ENCODE measurements at places on chromosomes 16 and 17.

- no peak for DNase-seq
Observed at GRCh38 chr16:17914168-17914567, 422.4 kb downstream of the NPIPA8 start.

DNA sequence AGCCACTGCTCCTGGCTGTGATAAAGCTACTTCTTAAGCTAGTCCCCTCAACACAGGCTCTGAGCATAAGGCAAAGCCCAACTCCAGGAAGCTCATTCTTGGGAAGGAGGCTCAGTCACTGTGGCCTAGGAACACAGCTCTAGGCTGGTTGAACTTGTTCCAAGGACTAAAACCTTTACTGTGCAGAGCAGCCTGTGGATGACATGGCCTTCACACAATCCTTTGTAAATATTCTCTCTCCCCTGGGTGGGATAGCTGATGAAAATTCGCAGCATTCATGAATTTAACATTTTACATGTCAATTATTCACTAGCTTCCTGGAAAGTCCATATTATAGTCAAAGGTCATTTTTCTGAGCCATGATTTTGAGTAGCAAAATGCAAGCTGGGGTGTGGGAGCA, 28.9 kb downstream of the BEAN1 start:
- DNase-seq = no peak

DNA sequence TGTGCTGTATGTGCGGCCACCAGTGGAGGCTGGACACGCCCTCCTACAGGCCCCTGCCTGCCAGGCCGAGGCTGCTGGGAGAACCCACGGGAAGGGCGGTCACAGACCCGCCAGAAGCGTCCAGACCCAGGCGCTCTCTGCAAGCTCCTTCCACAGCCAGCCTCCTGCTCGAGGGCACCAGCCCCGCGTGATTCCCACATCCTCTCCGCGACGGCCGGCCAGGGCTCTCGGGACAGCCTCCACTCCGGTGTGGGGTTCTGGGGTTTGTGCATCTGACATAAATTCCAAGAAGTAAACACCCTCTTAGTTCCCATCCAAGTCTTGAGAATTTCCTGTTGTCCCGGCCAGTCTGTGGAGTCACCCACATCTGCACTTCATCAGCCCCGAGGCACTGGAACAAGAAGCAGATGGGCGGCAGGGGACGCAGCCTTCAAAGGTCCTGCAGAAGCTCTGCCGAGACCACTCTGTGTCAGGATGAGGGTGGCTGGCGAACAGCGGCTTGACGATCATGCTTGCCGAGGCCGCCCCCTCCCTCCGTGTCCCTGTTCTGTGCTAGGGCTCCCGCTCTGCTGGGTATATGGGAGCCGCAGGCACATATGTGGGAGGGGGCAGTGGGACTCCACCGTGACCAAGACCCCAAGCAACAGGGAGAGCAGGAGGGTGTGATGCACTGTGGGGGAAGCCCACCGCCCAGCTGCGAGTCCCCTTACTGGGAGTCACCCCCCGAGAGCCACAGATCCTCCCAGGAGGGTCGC, 2.4 kb upstream of the TMEM204 start:
- no peak for DNase-seq

GRCh38 chr17:5714993-5715392, 130.7 kb upstream of the NLRP1 start:
- no peak for DNase-seq

- no peak for DNase-seq
Observed at GRCh38 chr17:3447625-3448024, 14.0 kb upstream of the OR1E2 start.

GRCh38 chr16:81107511-81107910, 11.3 kb upstream of the GCSH start:
- DNase-seq = no peak

GRCh38 chr17:3636908-3637373, 381 bp downstream of the CTNS start:
- no peak for DNase-seq

DNA sequence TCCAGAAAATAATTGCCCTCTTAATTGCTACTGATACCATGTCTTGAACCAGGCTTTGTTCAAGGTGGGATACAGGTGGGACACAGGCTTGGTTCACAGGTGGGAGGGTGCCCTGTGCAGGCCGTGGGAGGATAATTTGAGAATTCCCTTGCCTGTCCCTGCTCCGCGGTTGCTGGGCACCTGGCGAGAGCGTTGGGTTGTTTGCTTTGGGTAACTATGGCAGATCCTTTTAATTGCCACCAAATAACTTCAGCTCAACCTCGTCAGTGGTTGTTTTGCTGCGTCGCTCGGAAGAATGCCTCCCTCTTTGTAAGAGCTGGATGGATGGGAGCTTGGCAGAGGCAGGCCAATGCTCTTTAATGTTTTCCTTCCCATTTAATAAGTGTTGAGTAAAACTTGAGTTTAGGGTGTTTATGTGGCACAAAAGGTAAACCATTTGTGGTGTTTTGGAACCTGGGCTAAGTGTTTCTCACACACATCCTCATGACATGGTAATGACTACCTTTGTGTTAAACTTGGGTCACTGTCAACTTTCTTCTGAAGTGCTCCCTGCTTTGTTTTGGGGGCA, 202.5 kb downstream of the MSI2 start:
- DNase-seq = no peak

DNA sequence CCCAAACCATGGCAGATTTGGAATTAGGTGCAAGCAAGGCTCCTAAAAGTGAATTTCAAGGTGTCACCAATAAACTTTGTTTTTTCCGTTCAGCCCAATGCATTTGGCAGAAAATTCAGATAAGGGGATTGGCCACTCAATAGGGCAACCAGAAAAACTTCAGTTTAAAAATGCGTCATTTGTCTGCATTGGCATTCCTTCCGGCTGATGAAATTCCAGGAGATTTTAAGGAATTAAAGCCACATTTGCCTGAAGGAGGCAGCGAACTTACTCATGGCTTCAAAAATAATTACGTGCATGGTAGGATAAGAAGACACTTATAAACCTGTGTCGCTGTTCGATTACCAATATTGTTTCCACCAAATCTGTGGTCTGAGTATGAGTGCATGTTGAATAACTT, 151.9 kb downstream of the SALL1 start:
- DNase-seq = no peak

- DNase-seq = no peak
Observed at GRCh38 chr16:12794486-12795387, 8.9 kb downstream of the CPPED1 start.

- no peak for DNase-seq
Observed at GRCh38 chr17:42522798-42523278, 13.2 kb upstream of the NAGLU start.

DNA sequence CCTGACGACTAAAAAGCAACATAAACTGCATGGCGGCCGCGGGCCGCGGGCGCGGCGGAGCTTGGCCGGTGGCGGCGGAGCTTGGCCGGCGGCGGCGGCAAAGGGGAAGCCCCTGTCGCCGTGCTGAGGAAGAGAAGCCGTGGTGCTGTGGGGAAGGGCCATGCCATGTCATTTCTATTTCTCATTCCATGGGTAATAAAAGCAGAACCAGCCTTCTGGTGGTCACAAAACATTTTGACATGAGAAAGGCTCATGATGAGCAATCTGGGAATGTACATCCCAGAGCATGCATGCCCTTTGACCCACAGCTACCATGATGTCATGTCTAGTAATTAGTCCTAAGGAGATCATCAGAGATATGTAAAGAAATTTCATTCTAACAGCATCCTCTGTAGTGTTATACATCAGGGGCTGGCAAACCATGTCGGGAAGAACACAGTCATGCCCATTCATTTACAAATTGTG, 23.9 kb upstream of the HEATR6 start:
- DNase-seq = no peak

GRCh38 chr17:17539591-17539990, 43.4 kb upstream of the RASD1 start:
- no peak for DNase-seq

- DNase-seq = no peak
Observed at GRCh38 chr17:17081304-17081940, 39.2 kb downstream of the MPRIP start.

- DNase-seq = no peak
Observed at GRCh38 chr16:25134166-25134700, 22.7 kb downstream of the LCMT1 start.

DNA sequence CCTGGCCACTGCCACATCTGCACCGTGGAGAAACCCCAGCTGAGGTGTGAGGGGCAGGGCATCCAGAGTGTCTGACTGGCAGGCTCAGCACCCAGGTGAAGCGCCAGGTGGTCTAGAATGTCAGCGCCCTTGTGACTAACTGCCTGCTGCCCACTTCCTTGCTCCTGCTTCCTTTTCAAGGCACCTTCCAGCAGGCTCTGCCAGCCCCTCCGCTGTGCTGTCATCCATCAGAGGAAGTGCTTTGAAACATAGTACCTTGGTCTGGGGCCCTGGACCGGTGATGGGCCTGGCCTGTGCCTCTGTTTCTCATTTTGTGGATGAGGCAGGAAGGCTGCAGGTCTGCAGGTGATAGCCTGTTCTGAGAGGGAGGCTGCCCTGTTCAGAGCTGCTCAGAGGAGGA, 5.5 kb downstream of the SPNS2 start:
- no peak for DNase-seq

- no peak for DNase-seq
Observed at GRCh38 chr16:48596326-48596725, 13.7 kb downstream of the N4BP1 start.

DNA sequence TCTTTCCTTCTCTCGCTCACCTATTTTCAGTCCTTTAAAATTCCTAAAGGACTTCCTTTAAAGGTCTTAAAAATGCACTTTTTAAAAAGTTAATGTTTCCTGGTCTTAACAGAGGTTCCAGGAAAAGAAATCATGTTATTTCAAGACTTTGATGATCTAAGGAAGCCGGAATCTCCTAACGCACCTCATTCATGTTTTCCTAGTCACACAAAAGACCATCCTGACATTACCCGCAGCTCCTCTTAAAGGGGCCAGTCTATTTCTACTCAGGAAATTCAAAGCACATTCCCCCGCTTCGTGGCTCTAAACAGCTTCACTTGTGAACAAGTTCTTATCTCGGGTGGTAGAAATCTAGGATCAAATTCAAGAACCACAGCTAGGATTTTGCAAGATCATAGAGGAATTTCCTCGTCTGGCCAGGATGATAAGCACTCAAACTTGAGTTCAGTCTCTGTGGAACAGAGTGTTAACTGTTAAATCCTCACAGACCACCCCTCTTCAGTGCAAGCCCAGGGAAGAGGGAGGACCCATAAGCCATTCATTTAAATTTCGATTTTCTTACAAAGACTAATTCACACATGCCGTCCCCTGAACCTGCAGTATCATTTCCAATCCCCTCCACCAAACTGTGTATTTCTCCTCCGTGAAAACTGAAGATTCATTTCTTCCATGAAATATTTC, 137.1 kb upstream of the AXIN2 start:
- DNase-seq = no peak

- no peak for DNase-seq
Observed at GRCh38 chr16:66845080-66845410, 831 bp downstream of the CA7 start.

- DNase-seq = no peak
Observed at GRCh38 chr16:50884066-50884860, 142.4 kb downstream of the CYLD start.

GRCh38 chr17:31584438-31585279, 193.2 kb downstream of the RAB11FIP4 start:
- no peak for DNase-seq

DNA sequence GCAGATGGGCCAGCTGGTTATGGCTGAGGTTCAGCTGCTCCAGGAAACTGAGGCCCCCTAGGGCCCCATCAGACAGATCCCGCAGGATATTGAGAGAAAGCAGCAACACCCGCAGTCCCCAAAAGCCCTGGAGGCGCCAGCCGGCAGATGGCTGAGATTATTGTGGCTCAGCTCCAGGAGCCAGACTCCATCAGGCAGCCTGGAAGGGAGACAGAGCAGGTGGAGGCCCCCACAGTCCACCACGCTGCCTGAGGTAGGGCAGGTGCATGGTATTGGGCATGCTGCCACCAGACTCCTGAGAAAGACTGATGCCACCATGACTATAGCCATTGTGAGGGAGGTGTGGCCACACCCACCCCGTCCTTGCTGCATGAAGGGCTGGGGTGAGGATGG, 9.5 kb upstream of the TMEM101 start:
- DNase-seq = no peak

GRCh38 chr17:27326585-27326984, 32.7 kb downstream of the WSB1 start:
- no peak for DNase-seq

DNA sequence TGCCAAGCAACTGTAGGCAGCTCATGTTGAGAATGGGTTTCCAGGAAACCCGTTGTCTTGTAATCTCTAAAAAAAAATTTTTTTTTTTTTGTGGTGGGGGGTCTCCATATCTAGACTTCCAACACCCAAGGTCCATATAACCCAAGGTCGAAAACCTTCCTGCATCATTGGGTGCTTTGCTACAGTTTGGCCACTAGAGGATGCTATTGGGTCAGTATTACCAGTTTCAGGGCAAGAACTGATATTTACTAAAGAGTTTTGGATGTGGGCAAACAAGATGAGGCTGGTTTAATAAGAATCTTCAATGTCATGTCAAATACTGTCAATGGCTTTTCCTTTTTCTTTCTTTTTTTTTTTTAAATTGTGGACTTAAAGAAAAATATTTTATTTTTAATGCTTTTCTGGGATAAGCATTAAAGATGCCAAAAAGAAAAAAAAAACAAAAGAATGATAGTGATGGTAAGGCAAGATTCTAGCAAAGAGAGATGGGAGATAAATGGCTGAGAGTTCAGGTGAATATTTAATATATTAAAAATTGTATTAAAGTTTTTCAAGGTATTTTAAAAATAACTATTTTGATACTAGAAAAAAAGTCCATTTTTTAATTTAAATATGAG, 62.2 kb downstream of the DHRS7C start:
- DNase-seq = no peak
